T-helper 2 cell (primary cell): ENCODE measurements at places on chromosomes 11 and 22.

GRCh38 chr11:60672255-60672654 is 27.2 kb upstream of the MS4A8 start:
- no peak for DNase-seq

- DNase-seq: no peak
Measured at GRCh38 chr11:65279741-65280440, 18.1 kb downstream of the POLA2 start.

DNA sequence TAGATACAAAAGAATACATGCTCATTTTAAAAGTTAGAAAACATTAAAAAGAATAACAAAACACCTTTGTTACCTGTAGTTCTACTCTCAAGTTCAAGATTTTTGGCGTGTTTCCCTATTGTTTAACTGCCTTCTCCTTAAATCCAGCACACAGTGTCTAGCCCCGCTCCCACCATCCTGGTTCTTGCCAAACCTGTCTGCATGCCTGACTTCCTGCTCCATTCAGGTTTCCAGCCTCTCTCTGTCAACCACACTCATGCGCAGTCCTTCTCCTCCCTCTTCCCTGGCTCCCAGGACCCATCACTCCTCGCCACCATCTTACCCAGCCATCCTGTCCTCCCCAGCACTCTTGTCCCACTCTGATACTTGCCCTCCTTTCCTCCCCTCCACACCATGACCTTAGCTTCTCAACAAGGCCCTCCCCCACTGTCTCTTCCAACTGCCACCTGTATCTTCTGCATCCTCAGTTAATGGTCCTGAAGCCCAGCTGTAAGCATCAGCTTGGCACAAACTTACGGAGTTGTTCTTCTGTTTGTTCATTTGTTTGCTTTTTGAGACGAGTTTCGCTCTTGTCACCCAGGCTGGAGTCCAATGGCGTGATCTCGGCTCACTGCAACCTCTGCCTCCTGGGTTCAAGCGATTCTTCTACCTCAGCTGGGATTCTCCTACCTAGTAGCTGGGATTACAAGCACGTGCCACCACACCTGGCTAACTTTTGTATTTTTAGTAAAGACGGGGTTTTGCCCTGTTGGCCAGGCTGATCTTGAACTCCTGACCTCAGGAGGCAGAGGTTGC is 7.5 kb upstream of the MYH9 start:
- no peak for DNase-seq

- DNase-seq: no peak
Measured at GRCh38 chr11:128862908-128863660, 4.0 kb downstream of the KCNJ1 start.

GRCh38 chr11:9762531-9762930 is 98.7 kb downstream of the SWAP70 start:
- DNase-seq: no peak

GRCh38 chr11:65572356-65573051 is at the start of gene FAM89B:
Gene FAM89B, plus strand, starts transcription at chr11:65572538. Its CDS starts 132 bp downstream, at chr11:65572670.
- peak; percentile 86 for DNase-seq

GRCh38 chr11:69393178-69393832 is 88.2 kb upstream of the LINC01488 start:
- no peak for DNase-seq

- DNase-seq: no peak
Measured at GRCh38 chr11:35518766-35519165, 6.7 kb downstream of the PAMR1 start.

GRCh38 chr22:43114958-43115357 is 4.4 kb downstream of the BIK start:
- DNase-seq: no peak

- DNase-seq: no peak
Measured at GRCh38 chr11:61888590-61888989, 2.8 kb downstream of the FADS3 start.

GRCh38 chr11:20068691-20069090 is 91.6 kb downstream of the DBX1 start:
- DNase-seq: no peak

DNA sequence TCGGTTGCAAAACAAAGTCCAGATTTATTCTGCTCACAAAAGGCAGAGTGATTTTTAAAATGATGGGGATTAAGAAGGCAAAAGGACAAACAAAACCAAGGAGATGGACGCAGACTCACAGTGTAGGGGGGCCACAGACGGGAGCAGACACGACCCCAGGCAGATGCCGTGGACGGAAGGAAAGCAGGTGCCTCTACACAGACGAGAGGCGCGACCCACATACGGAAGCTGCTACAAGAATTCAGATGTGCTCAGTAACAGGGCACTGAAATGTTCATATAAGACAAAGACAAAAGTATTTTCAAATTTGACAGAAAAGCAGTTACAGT is 148.9 kb downstream of the BRD1 start:
- DNase-seq: no peak

DNA sequence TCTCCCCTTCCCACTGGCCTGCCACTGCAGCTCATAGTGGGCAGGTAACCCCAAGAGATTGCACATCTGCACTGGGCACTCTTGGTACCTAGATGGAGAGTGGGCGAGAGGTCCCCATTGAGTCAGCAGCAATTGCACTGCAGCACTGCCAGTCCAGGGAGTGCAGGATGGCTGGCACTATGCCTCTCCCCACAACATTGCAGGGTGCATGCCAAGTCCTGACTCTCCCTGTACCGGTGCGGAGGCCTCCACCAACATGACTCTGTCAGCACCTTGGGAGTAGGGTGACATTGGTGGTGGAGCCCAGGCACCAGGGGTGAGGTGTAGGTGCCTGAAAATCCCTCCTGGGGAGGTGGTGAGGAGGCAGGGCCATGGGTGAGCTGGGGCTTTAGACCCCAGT is 82.2 kb downstream of the TRAF6 start:
- DNase-seq: no peak

DNA sequence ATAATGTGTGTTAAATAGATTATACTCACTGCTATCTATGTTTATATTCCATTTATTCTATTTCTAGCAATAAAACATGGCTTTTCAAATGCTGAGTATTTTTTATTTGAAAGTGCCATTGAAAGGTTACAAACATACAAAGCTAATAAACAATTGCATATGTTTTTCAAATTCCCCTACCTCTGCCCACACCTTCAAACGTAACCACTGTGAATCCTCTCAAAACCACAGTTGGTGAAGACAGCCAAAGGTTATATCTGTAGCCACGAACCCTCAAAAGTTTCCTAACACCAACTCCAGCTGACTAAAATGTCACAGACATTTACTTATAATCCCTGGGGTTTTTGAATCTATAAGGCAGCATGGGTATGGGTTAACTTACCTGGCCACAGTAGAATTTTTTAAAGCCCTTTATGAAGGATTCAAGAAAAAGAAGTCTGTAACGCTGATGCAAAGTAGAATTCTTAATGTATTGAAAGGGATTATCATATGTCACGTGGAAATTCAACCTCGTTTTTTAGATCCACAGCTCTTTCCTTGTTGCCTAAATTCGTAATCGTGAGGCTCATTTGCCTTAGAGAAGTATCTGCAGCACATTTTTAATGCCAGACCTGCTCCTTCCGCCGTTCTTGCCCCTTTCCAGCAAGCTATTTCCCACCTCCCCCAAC is 122.5 kb upstream of the ZC3H12C start:
- DNase-seq: no peak

GRCh38 chr22:32222991-32223390 is 18.1 kb upstream of the RFPL2 start:
- no peak for DNase-seq

- DNase-seq: no peak
Measured at GRCh38 chr11:44627911-44628729, 62.7 kb downstream of the CD82 start.

- no peak for DNase-seq
Measured at GRCh38 chr11:1761857-1762536, 1.7 kb downstream of the CTSD start.

DNA sequence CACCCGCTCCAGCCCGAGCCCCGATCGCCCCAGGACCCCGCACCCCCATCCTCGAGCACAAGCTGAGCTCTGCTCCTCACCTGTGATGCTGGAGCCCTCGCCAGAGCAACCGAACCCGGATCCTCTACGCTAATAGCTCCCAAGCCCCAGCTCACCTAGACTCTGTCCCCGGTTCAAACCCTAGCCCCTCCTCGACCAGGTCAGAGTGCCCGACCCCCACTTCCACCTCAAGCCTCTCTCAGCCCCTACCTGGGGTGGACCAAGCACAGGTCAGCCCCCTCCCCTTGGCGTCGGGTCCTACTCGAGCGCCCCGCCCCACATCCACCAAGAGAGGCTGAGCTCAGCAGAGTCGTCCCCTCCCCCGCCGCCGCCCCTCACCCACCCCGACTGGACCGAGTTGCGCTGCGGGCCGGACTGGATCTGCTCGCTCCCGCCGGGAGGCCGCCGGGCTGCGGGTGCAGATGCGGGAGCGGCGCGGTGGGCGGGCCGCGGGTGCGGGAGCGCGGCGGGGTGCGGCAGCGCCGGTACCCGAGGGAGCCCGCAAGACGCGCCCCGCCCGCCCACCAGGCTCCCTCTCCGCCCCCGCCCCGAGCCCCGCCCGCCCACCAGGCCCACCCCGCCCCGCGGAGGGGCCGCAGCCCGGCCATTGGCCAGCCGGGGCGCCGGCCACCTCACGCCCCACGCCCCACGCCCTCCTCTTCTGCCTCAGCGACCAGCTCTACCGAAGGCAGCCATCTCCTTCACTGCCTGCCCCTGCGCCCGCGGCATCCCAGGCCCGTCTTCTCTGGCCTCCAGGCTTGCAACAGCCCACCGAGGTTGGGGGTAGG is 577 bp upstream of the DKK3 start:
- DNase-seq: no peak

DNA sequence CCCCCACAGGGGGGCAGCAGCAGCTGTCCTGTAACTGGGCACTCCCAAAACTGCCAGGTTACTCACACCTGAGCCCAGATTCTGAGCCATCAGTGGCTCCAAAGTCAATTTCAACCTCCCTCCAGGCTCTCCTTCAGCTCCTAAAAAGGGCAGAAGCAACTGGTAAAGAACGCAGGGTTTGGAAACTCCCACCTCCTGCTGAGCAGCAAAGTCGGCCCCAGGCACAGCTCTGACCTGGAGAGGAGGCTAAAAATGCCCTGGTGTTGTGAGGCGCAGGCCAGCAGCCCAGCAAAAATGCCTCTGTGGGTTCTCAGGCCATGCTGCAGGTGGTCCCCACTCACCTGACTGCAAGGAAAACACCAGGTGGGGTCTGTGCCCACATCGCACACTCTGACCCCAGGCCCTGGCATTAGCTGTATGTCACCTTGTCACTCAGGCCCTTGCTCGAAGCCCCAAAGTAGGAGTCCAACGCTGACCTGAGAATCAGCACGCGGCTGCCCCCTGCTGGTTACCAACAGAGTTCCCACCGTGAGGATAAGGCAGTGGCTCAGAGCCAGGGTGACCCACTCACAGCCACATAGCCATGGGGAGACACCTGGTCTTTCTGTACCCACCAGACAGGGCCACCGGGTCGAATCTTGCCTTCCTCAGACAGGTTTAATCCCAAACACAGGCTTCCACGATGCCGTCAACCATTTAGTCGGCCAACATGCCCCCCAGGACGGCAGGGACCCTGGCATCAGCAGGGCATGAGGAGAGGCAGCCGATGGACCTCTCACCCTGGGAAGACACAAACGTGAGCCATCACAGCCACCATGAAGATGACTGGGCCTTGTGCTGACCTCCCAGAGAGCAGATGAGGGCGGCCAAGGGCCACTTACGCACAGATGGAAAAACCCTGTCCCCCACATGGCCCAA is 11.1 kb downstream of the POLR3H start:
- DNase-seq: peak; percentile 44

- DNase-seq: no peak
Measured at GRCh38 chr22:32413719-32414118, 1.7 kb upstream of the RTCB start.

DNA sequence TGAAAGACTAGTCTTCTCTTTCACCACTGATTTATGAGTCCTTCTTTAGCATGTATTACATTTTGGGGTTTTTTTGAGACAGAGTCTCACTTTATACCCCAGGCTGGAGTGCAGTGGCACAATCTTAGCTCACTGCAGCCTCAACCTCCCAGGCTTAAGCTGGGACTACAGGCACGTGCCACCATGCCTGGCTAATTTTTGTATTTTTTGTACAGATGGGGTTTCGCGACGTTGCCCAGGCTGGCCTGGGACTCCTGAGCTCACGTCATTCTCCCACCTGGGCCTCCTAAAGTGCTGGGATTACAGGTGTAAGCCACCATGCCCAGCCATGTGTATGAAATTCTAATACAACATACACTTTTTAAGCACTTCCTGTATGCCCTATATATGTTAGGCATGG is 26.3 kb upstream of the CXCR5 start:
- no peak for DNase-seq

GRCh38 chr11:28504555-28505110 is 396.4 kb downstream of the METTL15 start:
- no peak for DNase-seq

- no peak for DNase-seq
Measured at GRCh38 chr11:117790279-117790678, 6.7 kb downstream of the DSCAML1 start.

GRCh38 chr11:119964136-119965025 is 173.5 kb downstream of the TRIM29 start:
- DNase-seq: no peak

GRCh38 chr11:116326146-116326545 is 446.6 kb downstream of the BUD13 start:
- DNase-seq: no peak

DNA sequence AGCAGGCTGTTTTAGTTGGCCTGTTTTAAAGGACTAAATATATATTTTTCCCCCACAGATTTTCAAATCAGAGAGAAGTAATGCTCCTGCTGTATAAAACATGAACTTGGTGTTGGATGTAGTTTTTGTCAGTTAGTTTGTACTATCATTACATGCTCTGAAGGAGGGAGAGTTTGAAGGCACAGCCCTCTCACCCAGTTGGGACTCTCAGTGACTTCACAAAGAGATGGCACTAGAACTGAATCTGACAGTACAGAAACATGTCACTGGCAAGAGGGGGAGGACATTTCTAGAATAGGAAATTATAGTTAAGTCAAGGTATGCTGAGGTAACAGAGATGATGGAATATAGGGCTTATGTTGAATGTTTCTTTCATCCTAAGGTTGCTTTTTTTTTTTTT is 21.0 kb upstream of the C1QTNF4 start:
- DNase-seq: no peak

- DNase-seq: no peak
Measured at GRCh38 chr11:1000357-1001278, 35.9 kb downstream of the MUC6 start.

DNA sequence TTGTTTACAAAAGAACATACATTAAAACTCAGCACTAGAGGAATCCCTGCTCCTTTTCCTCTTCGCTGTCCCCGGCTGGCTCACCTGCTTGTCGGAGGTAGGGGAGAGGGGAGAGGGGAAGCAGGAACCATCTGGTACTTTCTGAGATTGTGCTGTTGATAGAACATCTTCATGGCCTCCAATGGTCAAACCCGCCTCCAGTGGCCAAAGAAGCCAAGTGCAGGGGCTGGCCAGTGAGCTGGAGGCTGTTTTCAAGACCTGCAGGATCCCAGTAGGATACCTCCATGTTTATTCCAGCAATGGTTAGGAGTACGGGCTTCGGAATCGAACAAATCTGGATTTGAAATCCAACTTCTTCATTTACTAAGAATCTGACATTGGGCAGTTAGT is 92.6 kb downstream of the PKNOX2 start:
- no peak for DNase-seq

DNA sequence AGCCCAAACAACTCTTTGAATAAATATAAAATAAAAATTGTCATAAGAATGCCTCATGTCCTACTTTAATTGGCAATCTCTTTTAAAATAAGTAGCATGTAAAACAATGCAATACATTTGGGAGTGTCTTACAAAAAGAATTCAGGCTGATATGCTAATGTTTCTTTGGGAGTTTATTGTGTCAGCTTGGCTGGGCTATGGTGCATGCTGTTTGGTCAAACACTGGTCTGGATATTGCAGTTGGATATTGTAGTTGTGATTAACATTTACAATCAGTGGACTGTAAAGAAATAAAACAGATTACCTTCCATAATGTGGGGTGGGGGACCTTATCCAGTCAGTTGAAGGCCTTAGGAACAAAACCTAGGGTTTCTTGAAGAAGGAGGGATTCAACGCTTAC is 37.0 kb upstream of the B3GAT1 start:
- no peak for DNase-seq
